Heart left ventricle (tissue), 16 donors: ENCODE measurements at places on chromosomes 1 and 21.

DNA sequence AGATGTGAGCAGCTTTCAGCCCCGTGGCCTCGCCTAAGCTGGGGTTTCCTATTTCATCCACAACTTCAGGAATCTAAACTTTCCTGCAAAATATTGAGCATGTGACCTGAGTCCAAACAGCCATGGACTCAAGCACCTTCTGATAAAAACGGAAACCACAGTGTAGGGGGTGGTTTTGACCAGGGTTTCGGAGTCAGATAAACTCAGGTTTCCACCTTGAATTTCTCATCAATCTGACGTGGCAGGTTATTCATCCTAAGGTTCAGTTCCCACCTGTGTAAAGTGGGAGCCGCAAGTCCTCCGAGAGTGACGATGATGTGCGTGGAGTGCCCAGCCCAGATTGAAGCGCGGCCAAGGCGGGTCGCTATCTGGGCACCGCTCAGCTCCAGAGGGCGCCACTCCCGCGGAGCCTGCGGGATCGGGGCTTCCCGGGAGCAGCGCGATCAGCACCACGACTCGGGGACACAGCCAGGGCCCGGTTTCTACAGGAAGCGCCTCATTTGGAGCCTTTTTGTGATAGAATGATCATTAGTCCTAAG, 871 bp upstream of the ETS2 start:
- DNase-seq = peak; percentile 88

DNA sequence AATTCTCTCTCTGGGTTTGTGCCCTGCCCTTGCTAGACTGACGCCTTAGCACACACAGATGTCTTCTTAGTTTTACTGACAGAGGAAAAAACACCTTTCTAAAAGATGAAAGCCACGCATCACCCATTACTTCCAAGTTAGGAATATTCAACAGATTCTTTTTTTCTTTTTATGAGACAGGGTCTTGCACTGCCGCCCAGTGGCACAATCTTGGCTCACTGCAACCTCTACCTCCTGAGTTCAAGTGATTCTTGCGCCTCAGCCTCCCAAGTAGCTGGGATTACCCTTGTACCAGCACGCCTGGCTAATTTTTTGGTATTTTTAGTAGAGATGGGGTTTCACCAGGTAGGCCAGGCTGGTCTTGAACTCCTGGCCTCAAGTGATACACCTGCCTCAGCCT, 169.2 kb downstream of the APP start:
- DNase-seq = no peak

DNA sequence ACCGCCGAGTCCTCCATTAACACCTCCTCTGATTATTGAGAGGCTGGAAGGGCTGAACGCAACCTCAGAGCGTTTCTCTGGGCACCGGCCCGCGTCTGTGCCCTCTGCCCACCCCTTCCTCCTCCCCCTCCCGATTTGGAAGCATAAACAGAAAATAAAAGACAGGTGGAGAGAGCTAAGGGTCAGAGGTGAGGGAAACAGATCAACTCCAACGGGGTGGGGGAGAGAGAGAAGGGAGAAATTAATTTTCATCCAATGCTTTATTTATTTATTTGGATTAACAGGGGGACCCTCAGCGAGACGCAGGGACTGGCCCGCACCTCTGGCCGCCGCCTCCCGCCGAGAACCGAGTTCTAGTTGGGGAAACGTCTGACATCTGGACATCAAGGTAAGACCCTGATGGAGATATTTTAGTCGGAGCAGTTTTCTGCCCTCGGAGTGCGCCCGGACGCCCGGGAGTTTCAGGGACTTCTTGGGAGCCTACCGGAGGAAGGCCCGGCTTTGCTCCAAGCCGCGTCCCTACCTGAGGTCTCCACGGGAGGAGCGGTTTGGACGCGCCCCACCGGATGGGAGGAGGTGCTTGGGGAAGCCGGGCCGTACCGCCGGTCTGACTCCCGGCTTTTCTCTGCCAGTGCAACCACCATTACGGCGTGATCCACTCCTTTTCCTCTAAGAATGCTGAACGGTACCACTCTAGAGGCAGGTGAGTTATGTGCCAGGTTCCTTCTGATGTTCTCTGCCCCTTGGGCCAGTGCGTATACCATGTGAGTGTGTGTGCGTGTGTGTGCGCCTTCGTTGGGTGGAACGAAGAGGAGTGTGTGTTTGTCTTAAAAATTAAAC, 5.1 kb upstream of the LHX9 start:
- DNase-seq = no peak

DNA sequence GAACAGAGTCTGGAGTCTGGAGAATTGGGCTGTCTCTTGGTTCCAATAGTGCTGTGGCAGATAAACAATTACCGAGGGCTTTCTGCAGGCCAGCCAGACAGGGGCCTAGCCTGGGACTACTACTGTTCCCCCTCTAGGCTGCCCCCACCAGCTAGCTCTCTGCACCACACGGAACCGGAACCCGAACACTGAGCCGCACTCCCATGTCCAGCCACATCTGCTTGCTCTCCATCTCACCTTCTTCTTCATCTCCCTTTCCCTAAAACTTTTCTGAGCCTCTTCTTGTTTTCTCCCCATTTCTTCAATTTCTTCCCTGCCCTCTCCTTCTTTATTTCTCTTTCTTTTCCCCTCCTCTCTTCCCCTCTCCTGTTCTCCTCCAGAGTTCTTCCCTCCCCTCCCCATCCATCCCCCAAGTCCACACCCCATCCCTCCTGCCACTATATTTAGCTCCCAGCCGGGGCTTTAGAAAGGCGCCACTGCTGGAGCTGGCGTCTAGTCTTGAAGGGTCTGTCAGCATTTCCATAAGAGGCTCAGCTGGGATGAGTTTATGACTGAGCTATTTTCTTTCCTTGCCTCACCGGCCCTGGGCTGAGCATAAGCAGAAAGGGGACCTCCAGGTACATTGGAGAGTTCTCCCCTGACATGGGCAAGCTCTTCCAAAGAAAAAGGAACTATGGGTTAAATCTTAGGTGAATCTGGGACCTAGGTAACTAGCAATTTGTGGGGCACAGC, 25.7 kb upstream of the ATP2B4 start:
- DNase-seq = peak; percentile 73

DNA sequence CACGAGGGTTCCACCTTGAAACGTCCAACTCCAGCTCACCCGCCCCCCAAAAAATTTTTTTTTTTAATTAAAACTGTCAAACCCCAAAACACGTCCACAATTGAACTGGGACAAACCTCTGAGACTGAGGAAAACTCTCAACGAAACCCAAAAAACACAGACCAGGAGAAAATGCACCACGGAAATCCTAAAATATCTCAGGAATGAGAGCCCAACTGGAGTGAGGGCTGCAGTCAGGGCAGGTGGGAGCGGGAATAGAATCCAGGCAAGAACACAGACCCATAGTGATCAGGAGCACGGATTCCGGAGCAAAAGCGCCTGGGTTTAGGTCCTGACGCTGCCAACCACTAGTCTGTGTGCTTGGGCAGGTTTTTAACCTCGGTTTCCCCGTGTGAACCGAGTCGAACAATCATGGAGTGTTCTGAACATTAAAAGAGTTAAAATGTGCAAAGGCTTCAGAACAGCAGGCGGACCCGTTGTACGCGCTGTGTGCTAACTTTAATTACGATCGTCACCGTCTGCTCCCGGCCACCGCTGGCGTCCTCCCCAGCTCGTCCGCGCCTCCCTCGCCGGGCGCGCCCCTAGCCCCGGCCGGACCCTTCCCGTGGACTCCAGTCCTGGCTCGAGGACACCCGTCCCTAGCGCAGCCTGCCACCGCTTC, 624 bp downstream of the ARHGAP29 start:
- peak; percentile 61 for DNase-seq

GRCh38 chr21:36817732-36818450, 119.0 kb downstream of the SIM2 start:
- no peak for DNase-seq
